Esophagus muscularis mucosa (tissue), 4 donors: ENCODE measurements at places on chromosomes 5 and 9. TPM values are rescaled to one million over a fixed set of nuclear protein-coding genes. Genes with fewer than 3 reads are reported as not detected.

Gene WWC1
- 6.2 TPM for total RNA-seq

Gene GDF9
- under 0.01 TPM for total RNA-seq

Gene SELENOP
- 200 TPM for total RNA-seq

Gene MRNIP
- total RNA-seq, result 34.2 TPM

Gene UBE2B
- total RNA-seq, result 60.5 TPM

Gene PIP5KL1
- total RNA-seq, result 2.3 TPM

Gene TMEFF1
- 1.7 TPM for total RNA-seq

Gene ANXA2R
- total RNA-seq, result 1.8 TPM

Gene KCTD16
- total RNA-seq, result not detected

Gene IFNA2
- not detected for total RNA-seq
